ENCODE measurements at places on chromosomes 6 and 20.
A peak's percentile ranks its signal among the peaks of the same experiment; 100 is the strongest.

- DNase-seq: no peak
Observed at GRCh38 chr6:29941916-29942274, 437 bp upstream of the HLA-A start.

- DNase-seq: no peak
Observed at GRCh38 chr20:39897781-39898466, 791.1 kb downstream of the MAFB start.

DNA sequence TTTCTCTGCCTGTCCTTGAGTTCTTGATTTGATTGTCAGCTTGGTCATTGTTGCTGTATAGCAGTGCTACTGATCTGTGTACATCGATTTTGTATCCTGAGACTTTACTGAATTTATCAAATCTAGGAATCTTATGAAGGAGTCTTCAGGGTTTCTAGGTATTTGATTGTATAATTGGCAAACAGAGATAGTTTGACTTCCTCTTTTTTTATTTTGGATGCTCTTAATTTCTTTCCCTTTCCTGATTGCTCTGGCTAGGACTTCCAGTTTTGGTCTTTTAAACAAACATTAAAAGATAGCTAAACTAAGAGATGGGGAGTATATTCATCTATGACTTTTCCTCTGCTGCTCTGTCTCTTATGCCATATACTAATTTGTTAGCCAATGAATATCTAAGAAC, 62.4 kb downstream of the NCOA7 start:
- DNase-seq: no peak

DNA sequence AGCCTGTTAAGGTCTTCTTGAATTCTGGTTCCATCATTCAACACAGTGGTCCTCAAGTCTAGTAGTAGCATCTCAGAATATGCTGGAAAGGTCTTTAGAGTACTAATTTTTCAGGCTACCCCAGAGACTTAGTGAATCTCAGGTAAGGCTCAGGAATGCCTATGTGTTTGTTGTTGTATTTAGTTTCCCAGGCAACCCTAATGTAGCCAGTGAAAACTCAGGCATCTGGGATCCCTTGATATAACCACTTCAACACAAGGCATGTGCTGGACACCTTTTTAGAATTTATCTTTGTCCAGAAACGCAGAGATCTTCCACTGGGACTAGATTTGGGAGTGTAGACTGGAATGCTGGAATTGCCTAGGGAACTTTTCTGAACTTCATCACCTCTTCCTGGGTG, 597.9 kb upstream of the FLRT3 start:
- no peak for DNase-seq

DNA sequence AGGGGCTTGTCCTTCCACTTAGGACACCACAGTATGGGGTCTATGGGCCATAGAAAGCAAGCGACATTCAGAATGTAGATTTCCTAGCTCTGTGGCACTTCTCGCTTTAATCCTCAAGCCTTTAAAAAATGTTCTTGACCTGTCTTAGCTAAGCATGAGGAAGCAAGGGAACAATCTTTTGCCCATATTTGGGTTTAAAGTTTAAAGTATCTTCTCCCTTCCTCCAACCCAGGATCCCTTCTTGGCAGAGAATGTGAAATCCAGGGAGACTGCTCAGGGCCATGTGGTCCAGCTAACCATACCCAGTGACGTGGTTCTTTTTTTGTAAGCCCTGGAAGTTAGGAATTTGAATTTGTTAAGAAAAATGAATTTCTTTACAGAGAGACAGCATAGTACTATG, 289.9 kb downstream of the BTBD9 start:
- no peak for DNase-seq

- DNase-seq: no peak
Observed at GRCh38 chr20:57128044-57128757, 138.2 kb downstream of the BMP7 start.

- DNase-seq: no peak
Observed at GRCh38 chr6:112503091-112503596, 156.0 kb downstream of the RFPL4B start.

DNA sequence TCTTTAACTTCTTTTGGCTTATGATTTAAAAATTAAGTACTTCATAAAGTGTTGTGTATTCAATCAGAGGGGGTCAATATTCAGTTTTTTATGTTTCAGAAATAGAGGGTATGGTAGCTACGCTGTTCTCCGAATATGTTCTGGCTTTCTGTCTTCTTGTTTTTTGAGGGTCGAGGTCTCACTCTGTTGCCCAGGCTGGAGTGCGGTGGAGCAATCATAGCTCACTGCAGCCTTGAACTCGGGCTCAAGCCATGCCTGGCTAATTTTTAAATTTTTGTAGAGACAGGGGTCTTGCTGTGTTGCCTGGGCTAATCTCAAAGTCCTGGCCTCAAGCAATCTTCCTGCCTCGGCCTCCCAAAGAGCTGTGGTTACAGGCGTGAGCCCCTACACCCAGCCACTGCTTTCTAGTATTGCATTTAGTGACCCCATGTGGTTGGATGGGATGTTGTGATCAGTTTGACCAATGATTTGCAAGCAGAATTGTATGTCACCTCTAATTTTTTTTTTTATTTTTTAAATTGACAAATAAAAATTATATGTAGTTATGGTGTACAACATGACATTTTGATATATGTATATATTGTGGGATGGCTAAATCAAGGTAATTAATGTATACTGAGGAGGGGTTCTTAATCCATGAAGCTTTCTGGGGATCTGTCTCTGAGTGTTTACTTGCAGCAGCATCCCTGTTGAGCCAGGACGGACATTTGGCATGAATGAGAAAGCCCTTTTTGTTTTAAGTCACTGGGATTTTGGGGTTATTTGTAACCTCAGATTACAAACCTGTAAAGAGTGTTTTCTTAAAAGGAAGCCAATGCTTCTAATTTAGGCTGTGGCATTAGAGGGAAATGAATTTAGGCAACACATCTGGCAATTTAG, 38.5 kb upstream of the DEK start:
- DNase-seq: peak; percentile 30

GRCh38 chr6:94478133-94479005, 1059.0 kb upstream of the EPHA7 start:
- no peak for DNase-seq

GRCh38 chr6:37125774-37126492, 44.0 kb upstream of the PIM1 start:
- DNase-seq: no peak

- peak; percentile 38 for DNase-seq
Observed at GRCh38 chr6:75285283-75285639, 669 bp upstream of the TMEM30A start.

GRCh38 chr20:23305098-23305497, 45.5 kb upstream of the NXT1 start:
- no peak for DNase-seq

GRCh38 chr6:11278207-11278559, 45.7 kb upstream of the NEDD9 start:
- DNase-seq: no peak

GRCh38 chr6:2939315-2940009, 31.9 kb downstream of the SERPINB6 start:
- DNase-seq: no peak

DNA sequence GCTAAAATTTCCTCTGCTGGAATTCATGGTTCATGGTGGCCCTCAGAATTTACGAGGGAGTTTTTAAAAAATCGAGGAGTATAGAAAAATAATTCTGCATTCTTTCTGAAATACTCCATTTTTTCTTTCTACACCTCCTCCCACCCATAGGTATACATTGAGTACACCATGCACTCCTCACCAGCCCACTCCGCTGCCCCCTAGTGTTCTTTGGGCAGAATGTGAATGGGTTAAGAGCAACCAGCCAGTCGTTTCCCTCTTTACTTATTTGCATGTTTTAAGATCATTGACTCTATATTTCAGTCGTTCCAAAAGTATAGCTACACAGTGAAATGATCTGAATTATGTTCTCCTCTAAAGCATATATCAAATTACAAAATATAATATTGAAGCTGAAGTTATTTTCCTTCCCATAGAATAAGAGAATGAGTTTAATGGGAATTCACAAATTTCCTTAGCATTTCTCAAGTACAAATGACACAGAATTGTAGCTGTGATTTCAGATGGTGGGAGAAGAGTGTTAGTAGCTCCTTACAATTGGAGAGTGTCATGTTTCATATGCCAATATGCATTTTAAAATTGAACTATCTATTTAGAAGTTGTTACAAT, 977.7 kb upstream of the SLC35B3 start:
- no peak for DNase-seq

DNA sequence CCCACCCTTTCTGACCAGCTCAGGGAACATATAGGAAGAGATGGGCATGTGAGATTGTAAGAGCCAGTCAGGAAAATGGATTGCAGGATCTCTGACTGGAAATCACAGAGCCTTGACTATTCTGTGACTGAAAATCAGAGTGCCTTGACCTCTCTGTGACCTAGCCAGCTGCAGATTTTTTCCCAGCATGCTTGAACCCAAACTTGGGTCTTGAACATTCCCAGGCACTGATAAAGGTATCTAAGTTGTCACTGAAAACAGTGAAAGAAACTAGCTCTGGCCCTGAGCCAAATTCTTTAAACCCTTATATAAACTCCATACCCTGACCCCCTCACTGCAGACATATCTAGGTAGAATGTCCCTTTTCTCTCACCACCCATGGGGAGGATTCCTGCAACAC, 2.3 kb upstream of the ZNF165 start:
- no peak for DNase-seq

GRCh38 chr20:11086970-11087369, 413.2 kb upstream of the JAG1 start:
- DNase-seq: no peak

DNA sequence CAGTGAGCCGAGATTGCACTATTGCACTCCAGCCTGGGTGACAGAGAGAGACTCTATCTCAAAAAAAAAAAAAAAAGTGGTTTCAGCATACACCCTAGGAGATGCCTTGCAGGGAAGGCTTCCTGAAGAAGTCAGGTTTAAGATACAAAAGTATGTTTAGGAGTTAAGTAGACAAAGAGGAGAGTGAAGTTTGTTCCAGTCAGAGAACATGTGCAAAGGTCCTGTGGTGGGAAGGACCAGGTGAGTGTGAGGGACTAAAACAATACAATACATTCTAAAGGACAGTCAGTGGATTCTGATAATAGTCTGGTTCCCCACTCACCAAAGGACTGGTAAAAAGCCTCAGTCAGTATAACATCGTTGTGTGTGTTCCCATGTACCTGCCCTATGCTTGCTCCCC, 299.3 kb downstream of the HIVEP2 start:
- DNase-seq: no peak

DNA sequence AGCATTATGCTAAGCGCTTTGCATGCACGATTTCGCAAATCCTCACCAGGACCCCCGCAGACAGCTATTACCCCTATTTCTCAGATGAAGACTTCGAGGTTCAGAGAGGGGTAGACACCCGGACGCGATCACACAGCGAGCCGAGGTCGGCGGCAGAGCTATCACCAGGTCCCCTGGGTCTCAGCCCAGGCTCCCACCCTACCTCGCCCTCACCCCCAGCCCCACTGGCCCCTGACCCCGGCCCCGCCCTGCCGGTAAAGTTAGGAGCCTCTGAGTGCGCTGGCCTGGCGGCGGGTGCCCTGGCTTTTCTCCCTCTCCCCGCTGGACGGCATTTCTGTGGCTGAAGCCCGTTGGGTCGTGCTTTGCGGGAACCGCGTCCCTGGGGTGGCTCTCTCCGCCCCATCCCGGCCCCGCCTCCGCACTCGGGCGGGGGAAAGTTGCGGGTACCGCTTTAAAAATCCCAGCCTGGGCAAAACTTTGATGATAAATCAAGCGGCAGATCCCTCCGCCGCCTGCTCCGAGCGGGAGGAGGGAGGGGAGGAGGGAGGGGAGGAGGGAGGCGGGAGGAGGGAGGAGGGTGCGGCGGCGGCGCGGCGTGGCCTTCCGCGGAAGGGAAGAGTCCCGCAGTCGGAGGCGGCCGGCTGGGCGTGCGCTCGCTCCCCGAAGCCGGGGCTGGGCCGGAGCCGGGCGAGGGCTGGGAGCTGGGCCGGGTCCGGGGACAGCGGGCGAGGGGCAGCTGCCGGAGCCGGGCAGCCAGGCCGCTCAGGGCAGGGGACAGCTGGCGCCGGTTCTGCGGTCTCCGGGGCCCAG, at the start of gene VSTM2L:
TSS of gene VSTM2L (plus strand) at position 624 of the 810 bp plus-strand sequence. CDS start 224 bp downstream, outside the sequence.
- peak; percentile 24 for DNase-seq

- peak; percentile 48 for DNase-seq
Observed at GRCh38 chr6:149834513-149835481, 29.4 kb downstream of the LRP11 start.

DNA sequence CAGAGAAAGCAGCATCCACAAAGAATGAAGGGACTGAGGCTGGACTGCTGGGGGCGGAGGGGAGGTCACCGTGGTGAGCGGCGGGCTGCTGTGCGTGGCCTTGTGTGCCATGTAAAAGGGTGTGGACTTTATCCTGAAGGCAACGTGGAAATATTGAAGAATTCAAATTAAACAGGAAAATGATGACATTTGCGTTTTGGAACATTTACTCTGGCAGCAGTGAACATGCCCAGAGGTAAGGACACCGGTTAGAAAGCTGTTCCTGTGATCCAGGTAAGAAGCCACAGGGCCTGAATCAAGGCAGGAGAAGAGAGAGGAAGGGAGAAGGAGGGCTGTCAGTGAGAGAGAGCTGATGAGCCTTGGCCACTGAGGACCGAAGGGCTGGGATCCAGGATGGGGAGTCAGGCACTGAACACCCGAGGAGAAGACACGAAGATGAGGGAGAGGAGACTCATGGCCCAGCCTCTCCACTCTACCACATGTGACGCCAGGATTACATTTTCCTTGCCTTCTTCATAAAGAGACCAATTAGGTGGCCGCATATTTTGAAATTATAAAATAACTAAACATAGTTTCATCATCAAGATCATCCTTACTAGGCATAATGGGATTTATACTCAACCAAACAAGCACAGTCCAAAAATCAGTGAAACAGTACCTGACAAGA, 58.4 kb downstream of the TRAM2 start:
- no peak for DNase-seq

GRCh38 chr6:35185302-35185681, 28.5 kb upstream of the SCUBE3 start:
- DNase-seq: no peak

GRCh38 chr20:54118220-54119001, 48.0 kb upstream of the BCAS1 start:
- no peak for DNase-seq

DNA sequence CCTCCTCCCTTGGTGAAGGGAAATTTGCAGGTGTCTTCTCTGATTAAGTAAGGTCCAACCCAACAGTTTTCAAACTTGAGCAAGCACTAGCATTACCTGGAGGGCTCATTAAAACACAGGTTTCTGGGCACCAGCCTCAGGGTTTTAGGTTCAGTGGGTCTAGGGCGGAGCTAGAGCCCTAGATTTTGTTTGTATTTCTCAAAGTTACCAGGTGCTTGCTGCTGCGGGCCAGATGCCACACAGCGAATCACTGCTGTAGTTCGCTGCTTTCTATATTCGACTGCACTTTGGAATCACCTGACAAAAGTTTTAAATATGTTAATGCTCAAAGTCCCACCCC, 869 bp downstream of the COL21A1 start:
- no peak for DNase-seq

DNA sequence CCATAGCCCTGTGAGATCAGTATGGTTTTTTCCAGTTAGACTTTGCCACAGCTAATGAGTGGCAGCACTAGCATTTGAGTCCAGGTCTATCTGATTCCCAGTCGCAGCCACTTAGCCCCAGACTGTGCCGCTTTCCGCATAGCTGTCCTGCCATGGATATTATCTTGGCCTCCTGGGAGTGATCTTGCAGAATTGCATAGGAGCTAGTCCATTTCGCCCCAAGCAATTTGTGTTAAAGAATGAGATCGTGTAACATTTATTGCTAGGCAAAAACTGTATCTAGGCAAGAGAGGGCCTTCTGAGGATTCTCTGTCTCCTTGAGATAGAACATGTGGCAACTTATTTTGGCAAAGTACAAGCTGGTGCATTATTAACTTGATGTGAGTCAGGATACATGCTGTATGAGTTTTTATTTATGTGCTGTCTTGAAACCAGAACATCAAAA, 74.2 kb downstream of the EZR start:
- DNase-seq: no peak
